Activated CD8-positive, alpha-beta T cell treated with anti-CD3 and anti-CD28 coated beads for 36 hours (primary cell): ENCODE measurements at places on chromosomes 2 and 18.

GRCh38 chr2:15665067-15665942 is 73.6 kb downstream of the DDX1 start:
- DNase-seq: no peak

- no peak for DNase-seq
Measured at GRCh38 chr2:145777914-145778313, 1258.0 kb upstream of the ZEB2 start.

DNA sequence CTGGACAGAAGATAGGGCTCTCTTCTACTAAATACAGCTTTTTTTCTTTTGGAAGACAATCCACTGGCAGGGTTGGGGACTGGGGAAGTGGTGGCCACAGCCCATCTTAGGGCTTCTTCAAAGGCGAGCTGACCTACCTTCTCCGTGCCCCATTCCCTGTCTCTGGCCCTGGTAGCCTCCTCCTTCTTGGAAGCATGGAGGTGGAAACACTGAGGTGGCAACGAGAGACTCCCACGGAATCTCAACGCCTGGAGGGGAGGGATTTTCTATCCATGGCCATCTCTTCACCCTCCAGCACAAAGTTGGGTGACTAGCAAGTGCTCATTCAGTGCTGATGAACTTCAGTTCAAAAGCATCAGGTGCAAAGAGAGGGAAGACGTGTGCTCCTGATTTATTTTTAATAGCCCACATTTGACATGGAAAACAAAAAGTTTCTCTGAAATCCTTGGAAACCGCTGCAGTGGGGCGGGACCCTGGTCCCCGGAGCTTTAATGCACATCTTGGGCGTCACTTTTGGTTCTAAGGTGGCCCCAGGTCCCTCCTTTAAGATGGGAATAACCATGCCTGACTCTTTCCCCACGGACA is 633 bp upstream of the ARMC9 start:
- DNase-seq: no peak

- no peak for DNase-seq
Measured at GRCh38 chr2:185188656-185189055, 549.9 kb upstream of the FSIP2 start.

DNA sequence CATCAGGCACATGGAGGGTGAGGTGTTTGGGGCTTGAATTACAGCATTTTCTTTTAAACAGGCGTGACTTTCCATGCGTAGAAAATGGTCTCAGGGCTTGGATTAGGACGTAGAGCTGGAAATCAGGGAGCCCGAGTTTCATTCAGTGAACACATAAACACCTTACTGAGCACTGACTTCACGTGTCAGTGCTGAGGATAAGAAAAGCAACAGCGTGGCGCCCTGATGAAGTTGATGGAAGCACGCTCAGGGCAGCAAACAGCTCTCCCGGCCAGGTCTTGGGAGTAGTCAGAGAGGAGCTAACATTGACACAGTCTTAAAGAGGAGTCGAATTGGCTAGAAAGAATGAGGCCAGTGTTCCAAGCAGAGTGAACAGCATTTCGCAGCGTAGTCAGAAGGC is 110.7 kb downstream of the LYPD1 start:
- DNase-seq: no peak

DNA sequence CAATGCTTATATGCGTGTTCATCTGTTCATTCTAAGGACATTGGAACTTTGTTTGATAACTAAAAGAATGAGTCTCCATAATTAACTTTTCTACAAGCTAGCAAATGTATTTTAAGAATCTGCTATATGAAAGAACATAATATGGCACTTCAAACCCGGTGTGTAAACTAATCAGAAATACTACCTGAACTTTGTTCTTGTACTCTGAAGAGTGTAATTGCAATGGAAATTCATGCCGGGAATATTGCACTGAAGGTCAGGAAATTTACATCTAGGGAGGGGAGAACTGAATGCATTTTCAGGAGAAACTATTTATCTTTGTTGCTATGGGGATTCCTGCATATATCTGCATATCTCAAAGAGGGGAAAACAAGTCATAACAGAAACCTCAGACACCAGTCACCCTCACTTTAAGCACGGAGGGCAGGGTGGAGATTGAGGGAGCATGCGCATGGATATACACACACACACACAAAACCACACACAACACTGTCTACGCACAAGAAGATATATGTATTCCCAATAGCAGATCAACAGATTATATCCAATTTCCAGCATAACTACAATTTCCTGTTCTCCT is 76.2 kb downstream of the DTNA start:
- no peak for DNase-seq

DNA sequence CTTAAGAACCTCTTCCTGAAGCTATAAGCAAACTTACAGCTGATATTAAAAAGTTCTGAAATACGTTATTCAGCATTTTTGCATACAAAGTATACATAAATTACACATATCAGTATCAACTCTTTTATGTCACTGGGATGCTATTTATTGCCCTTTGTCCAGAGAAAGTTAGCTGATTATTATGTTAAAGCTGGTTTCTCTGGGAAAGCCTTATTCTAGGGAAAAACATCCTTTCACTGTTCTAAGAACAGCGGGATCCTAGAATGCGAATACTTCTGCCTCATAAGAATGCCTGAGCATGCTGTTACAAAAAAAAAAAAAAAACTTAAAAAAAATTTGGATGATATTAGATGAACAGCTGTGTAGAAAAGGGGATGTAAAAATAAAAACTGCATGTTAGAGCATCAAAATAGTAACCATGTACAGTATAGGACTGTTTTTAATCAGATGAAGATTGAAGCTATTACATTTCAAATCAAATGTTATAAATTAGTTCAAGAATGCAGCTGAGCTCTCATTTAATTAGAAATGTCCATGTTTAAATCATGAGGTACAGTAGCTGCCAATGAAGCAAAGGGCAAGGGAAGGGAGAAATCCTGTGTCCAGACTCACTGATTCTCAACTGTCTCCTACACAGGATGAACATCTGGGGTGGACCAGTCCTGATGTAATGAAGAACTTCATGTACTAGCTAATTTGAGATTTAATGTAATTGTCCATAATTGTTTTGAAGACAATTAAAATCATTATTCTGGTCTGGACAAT is 8.2 kb downstream of the FTCDNL1 start:
- no peak for DNase-seq

DNA sequence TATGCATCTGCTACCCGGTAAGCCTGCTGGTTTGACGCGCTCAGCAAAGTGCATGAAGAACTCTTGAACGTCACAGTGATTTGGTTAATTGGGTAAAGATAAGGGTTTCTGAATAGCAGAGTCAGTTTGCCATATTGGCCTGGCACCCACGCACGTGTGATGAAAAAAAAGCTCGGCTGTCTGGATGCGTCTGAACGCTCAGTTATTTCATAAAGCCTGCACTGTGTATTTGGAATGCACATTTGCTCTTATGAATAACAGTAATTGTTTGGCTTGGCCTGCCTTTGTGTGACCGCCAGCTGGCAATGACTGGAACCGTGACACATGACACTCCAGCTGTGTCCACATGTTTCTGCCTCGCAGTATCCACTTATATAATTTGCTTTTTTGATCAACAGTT is 129.2 kb upstream of the MEIS1 start:
- DNase-seq: no peak

DNA sequence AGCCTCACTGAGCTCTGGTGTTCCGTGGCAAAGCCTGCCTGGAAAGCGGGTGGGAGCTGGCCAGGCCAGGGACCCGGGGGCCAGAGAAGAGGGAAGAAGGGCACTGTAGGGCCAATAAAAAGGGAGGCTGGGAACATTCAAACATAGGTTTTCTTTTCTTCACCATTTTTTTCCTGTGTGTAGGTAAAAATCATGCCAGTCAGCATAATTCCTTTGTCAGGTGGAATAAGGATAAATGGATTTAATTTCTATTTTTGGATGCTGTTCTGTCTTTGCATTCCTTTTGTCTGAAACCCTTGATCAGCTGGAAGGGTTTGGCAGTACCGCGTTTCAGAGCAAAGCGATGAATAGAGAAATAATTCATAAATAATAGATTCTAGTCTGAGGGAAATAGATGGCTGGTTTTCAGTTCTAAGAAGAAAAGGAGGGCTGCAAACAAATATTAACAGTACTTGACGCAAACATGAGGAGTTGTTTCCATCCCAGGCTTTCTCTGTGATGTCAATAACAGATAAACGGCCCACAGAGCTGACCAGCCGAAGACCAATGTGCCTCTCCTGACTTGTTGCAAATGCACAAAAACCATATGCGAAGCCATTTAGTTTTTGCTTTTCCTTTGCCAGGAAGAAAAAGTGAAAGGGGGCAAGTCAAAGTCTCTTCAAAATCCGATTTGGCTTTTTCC is 384.4 kb downstream of the TSN start:
- no peak for DNase-seq

DNA sequence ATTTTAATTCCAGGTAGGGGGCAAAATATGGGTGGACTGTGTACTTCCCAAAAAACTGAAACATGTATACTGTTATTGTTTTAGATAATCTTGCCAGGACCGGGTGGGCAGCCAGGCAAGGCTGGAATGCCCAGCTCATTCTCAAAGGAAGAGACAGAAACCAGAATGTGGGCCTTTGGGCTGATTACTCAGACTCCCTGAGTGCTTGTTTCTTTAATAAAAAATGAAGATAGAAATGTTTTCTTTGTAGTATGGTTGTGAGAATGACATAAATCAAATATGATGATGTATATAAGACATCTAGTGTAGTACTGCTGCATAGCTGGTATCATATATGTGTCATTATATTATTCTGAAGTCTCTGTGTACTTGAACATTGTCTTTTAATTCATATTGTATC is 231.6 kb upstream of the NT5C1B start:
- no peak for DNase-seq

GRCh38 chr2:119126650-119127049 is 31.9 kb downstream of the C1QL2 start:
- DNase-seq: peak; percentile 46

DNA sequence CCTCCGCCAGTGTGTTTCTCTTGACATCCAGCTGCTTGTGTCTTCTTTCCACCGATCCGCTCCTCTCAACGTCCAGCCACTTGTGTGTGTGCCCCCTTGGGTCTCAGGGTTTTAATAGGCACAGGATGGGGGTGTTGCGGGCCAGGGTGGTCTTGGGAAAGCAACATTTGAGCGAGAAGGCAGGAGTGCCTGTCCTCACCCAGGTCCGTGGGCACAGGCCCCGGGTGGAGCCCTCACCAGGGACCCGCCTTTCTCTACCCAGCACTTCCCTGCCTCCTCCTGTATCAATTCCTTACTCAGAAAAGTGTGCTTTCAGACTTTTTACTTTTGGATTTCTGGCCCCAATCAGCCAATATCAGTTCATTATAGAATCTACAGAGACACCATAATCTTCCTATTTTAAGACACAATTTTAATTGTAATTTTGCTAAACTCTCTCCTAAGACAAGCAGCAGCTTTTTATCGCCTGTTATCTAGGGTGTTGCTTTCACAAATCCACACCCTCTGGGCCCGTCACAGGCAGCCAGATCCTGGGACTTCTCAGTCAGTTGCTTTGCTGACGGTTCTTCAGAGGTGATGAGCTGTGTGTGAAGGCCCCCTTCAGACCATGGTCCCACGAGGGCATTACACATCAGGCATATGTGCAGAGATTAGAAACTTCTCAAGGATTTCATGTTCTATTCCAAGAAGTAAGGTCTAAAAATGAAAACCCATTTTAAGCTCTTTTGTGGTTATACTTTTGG is 96.0 kb upstream of the FHL2 start:
- no peak for DNase-seq

DNA sequence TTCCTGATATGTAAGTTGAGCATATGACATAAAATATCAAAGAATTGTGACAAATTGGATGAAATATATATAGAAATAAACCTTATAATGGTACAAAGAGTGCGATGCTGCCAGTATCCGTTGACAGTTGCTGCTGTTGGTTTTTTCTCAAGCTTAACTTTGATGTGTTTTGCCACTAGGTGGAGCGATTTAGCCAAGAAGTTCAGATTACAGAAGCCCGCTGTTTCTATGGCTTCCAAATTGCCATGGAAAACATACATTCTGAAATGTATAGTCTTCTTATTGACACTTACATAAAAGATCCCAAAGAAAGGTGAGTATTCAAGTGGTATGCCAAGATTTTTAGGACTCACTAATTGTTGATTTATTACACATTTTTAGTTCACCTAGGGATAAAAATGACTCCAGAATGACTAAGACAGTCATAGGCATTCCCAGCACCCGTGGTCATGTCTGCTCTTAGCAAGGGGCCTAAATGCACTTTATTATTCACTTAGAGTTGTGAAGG is 2.1 kb downstream of the RRM2 start:
- peak; percentile 55 for DNase-seq

GRCh38 chr18:50396005-50396660 is 21.3 kb downstream of the SKA1 start:
- no peak for DNase-seq

GRCh38 chr2:129791712-129792111 is 187.8 kb upstream of the RAB6C start:
- no peak for DNase-seq

GRCh38 chr2:176242276-176242675 is 27.0 kb upstream of the MTX2 start:
- no peak for DNase-seq

- no peak for DNase-seq
Measured at GRCh38 chr18:37403788-37404187, 161.8 kb downstream of the CELF4 start.

DNA sequence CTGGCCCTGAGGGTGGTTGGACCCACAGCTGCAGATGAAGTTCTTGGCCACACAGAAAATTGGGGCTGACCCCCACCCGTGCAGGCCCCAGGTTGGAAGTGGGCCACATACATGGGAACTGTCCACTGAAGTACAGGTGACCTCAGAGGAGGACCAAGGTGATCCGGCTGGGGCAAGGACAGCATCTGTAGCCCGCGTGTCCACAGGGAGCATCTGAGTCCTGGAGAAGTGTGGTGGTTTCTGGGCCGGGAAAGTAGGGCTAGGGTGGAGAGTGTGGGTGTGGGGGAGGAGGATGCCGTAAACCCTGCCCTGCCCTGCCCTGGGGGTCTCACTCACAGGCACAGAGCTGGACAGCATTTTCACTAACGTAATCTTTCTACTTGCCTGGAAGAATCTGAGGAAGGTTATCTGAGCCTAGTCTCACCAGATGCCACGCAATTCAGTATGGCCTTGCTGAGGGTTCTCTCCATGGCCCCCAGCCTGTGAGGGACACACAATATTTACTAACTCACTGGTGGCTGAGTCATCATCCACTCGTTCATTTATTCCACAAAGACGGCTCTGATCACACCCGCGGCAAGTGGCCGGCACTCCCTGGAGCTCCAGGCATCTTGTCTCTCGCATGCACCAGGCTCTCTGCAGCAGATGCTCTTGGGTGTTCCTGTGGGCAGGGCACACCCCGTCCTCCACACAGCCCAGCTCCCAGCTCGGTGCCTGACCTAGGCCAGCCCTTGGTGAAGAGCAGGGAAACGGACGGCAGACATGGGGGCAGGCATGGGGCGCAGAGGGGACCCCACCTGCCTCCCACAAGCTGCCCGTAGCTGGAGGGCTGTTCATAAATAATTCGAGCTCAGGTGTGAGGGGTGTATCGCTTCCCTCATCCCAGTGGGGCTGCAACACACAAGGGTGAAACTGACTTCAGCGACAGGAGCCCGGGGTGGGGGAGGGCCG is 51.2 kb downstream of the INHBB start:
- DNase-seq: no peak
